ENCODE measurements at places on chromosomes 2 and 18. TPM values are rescaled to one million over a fixed set of nuclear protein-coding genes. Genes with fewer than 3 reads are reported as not detected.

DNA sequence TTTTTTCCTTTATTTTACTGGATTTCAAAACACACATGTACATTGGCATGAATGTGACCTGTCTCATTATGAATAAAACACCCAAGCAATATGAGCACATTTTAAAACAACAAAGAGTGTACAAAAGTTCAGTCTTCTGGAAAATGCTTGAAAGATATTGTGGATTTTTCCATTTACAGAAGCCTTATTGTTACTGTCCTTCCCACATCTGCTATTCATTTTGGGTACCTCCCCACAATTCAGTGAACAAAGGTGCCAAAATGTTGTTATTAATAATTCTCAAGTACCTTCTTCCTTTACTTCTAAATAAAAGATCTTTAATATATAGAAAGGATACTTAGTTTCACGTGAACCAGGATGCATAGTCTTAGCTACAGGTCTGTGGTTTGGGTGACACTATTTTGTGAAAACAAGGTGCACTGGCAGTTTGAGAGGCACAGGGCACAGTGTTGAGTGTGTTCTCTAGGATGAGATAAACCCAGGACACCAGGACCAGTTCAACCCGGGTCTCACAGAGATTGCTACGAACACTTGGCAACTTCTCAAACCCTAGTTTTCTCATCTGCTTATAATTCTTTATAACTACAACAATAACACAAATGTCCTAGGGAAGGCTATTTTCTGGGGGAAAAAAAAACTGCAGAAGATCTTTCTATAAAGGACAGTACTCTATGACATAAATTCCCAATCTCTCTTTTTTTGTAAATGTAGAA is 84.5 kb upstream of the GALNT5 start:
- no peak overlapping the region for H3K27ac ChIP-seq
- no peaks in the 10 kb centered on the region for H3K36me3 ChIP-seq
- H3K4me3 ChIP-seq = no peak overlapping the region

DNA sequence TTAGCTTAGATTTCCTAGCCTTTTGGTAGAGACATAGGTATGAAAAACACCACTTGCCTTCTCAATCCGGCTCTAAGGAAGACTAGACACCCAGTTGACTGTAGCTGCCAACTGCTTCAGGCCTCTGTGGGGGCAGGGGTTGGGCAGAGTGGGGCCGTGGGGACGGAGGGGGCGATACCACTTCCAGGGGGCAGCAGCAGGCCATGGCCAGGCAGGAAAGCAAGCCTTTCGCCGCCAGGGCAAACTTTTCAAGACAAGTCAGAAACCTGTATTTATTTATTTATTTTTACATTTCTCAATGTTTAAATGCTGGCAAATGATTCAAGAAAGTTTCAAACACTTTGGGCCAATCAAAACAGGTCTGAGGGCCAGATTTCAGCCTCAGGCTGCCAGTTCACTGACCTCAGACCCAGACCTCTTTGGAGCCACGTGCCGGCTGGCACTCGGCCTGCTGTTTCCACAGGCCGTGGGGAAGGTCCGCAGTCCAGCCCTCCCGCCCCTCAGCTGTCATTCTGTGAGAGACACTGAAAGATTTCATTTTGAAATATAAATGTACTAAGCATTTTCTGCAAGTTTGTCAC is 63.8 kb downstream of the MEX3C start:
- DNase-seq = no peak
- H3K27me3 ChIP-seq = no peaks in the 10 kb centered on the region
- H3K4me1 ChIP-seq = no peaks in the 10 kb centered on the region

DNA sequence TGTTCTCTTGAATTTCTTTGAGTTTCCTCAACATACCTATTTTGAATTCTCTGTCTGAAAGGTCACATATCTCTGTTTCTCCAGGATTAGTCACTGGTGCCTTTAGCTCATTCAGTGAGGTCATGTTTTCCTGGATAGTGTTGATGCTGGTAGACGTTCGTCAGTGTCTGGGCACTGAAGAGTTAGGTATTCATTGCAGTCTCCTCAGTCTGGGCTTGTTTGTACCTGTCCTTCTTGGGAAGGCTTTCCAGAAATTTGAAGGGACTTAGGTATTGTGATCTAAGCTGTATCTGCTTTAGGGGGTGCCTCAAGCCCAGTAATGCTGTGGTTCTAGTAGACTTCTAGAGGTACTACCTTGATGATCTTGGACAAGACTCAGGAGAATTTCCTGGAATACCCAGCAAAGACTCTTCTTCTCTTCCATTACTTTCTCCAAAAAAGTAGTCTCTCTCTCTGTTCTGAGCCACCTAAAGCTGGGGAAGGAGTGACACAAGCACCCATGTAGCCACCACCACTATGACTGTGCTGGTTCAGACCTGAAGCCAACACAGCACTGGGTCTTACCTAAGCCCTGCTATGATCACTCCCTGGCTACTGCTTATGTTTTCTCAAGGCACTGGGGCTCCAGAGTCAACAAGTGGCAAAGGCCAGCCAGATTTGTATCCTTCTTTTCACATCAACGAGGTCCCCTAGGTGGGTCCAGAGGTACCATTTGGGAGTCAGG is 852.0 kb downstream of the BCL11A start:
- H3K4me3 ChIP-seq = no peak overlapping the region
- no peak for DNase-seq
- H3K27me3 ChIP-seq = no peaks in the 10 kb centered on the region
- no peaks in the 10 kb centered on the region for H3K4me1 ChIP-seq
- no peaks in the 10 kb centered on the region for H3K36me3 ChIP-seq

The TTN gene
- 16.1 TPM for total RNA-seq

The LYPD6B gene
- not detected for total RNA-seq

Measured in T-helper 17 cell (primary cell).